ENCODE measurements at places on chromosomes 6 and 20. TPM values are rescaled to one million over a fixed set of nuclear protein-coding genes. Genes with fewer than 3 reads are reported as not detected.

DNA sequence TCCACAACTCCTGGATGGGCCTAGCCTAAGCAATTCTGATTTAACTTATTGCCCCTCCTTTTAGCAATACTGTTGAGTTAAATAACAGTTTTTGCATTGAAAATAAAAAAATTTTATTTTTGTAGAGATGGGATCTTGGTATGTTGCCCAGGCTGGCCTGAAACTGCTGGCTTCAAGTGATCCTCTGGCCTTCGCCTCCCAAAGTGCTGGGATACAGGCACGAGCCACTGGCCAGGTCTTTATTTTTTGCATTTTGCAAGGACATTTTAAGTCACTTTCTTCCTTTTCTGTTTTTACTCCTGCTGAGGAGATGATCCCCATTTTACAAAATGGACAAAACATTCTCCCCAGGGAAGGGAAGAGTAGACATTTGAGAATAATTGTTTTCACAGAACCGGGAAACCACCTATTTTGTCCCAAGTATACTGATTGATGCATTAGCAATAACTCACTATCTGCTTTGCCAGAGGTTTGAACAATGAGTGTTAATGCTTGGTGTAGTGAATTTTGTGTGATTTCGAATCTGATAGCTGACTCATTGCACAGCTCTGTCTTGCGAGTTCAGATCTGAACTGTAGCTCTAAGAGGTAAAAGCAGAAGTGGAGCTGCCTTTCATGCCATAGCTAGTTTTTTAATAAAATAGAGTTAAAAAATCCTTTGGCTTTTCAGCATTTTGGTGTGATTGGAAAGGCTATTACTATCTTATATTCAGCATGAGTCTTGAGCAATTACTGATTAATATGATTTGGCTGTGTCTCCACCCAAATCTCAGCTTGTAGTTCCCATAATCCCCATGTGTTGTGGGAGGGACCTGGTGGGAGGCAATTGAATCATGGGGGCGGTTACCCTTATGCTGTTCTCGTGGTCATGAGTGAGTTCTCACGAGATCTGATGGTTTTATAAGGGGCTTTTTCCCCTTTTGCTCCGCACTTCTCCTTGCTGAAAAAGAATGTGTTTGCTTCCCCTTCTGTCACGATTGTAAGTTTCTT, 20.9 kb downstream of the IGF2R start:
- DNase-seq = no peak

GRCh38 chr6:170190046-170190445, 100.8 kb downstream of the DLL1 start:
- DNase-seq = no peak

DNA sequence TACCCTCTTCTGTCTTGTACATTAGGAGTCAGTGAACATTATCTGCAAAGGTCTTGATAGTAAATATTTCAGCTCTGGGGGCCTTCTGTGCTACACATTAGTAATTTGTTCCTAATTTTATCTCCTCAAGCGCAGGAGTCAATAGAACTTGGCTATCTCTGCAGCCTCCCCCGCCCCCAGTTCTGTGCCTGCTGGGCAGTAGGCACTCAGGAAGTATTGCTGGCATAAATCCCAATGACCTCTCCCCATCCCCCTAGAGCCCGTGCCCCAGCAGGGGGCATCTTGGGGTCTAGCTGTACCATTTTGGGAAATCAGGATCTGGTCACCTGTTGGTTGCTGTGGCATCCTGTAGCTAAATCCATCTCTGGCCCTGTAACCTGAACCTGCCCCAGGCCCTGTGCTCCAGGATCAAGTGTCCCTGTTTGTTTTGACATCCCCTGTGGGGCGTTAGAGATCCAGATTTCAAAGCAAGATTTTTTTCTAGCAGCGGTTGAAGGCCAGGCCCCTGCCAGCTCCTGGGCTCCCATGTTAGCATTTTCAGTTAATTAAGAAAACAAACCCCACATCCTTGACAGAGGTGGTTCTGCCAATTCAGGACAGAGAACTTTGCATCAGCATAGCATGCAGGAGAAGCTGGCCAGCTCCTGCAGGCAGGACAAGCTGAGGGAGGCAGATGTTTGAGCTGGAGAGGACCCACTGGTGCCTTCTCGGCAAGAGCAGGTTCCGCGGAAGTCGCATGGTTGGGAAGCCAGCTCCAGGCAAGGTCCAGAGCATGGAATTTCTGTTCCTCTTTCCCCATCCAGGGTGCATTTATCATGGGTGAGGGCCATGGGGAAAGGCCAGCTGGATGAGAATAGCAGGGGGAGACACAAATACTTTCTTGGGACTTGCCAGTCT, 32.1 kb downstream of the DAAM2 start:
- no peak for DNase-seq

TGM3 gene
- 0.39 TPM for polyA plus RNA-seq

DNA sequence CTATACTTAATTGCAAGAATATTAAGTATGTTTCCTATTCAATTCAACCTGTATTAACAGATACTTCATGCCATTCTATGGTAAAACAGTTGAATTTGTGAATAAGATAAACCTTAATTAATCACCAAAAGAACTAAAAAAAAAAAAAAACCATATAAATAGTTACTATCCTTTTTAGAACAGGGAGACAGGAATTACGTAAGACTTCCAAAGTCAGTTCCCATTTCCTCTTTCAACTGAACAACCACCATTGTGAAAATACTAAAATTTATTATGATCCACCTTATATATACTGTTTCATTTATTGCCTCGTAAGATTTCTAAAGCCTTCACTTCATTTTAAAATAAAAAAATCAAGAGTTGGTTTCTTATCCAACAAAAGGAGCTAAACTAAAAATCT, 9.4 kb downstream of the CCNC start:
- DNase-seq = no peak
